ENCODE measurements at places on chromosomes 6 and 20.

DNA sequence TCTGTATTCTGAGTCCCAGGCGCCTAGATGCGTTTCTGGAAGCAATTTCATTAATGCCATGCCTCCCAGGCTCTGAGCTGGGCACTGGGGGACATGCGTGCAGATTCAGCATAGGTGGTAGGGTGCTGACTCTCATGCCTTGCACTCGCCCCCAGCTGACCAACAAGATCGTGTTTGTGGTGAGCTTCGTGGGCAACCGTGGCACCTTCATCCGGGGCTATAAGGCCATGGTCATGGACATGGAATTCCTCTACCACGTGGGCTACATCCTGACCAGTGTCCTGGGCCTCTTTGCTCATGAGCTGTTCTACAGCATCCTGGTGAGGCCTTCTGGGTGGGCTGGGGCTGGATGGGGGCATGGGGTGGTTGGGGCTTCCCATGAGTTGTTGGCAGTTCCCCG, 21.6 kb downstream of the UQCC2 start:
- DNase-seq: no peak

- no peak for DNase-seq
Measured at GRCh38 chr6:35642471-35643161, 46.1 kb downstream of the FKBP5 start.

DNA sequence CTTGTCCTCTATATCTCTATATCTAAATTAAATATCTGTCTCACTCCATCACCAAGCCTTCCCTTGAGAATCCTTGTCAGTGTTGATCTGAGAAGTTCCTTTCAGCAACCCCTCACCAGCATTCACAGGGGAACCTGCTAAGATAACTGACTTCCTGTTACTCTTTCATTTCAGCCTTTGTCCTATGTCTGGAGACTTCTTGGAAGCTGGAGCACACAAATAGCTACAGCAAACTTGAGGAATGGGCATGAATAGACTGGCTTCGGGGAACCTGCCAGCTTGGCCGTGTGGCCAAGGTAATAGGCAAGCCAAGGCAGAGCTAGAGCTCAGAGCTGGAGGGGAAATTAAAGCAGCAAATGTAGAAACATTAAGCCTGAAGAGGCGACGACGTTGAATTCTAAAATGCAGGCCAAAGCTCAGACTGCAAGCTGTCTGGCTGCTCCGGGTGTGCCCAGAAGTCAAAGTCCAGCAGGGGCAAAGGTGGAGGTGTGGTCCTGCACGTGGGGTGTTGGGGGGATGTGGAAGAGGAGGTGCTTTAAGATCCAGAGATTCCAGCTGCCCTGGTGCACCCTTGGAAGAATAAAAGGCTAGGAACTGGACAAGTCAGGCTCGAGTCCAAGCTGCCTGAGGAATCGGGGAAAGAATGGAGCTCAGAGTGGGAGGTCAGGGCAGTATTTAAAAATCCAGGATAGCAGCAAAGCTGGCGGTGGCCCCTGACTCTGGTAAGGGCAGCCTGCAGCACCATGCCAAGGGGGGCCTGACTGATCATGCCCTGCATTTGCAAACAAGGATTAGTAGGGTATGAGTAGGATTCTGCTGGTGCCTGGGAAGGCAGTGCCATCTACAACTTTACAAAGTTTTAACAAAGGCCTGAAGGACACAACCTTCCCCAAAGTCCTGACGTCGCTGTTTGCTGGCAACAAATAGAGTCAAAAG, 185.0 kb upstream of the SGK1 start:
- no peak for DNase-seq

DNA sequence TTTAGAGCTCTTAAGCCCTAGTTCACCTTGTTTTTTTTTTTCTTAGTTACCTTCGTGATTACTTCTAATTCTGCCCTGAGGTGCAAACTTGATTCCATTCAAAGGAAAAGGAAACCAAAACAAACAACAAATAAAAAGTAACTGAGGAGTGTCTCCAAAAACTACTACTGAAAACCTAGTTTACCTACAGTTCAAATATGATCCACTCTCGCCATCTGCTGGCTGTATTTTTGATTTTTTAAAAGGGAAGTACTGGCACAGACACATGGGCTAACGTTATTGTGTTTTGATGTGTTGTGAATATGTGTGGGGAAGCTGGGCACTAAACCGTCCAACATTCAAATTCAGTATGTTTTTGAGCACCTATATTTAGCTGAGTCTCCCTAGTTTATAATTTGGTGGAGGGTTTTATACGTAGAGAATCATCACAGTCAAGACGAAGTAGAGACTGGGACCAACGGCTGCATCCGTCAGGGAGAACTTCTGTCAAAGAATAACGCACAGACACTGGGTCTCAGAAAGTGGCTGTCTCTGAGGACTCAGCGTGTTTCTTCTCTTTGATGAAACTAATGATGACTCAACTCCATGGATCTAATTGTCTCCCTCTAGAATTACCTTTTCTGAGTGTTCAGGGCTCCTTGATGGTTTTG, 373.5 kb upstream of the BTBD3 start:
- DNase-seq: peak; percentile 48

DNA sequence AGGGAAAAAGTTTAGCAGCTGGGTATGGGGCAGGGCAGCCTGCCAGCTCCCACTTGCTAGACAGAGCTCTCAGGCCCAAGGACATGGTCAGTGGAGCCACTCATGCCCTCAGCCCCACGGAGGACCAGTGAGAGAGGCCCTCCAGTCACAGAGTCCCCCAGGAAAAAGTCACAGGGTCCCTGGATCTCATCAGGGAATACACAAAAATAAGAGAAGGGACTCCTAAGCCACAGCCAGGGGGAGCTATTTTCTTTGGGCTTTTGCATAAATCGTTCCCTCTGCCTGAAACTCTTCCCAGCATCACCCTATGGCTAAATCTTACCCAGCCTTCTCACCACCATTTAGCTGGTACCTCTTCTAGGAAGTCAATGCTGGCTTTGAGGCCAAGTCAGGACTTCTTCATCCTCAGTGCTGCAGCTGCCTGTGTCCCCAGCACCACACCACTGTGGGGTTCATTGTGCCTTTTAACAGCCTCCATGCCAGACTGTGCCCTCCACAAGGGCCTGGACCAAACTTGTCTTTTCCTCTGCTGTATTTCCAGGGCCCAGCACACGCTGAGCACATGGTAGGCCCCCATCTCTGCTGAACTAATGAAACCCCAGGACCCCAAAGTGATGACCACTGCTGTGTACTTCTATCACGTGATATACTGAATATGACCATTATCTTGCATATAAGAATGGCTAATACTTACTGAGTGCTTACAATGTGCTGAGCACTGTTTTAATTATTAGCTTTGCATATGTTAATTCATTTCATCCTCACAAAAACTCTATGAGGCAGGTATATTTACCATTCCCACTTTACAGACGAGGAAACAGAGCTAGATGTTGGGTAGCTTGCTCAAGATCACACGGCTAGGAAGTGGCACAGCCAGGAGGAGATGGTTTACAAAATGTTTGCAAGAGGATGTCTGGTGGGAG, 2.0 kb downstream of the ZNF335 start:
- DNase-seq: no peak

DNA sequence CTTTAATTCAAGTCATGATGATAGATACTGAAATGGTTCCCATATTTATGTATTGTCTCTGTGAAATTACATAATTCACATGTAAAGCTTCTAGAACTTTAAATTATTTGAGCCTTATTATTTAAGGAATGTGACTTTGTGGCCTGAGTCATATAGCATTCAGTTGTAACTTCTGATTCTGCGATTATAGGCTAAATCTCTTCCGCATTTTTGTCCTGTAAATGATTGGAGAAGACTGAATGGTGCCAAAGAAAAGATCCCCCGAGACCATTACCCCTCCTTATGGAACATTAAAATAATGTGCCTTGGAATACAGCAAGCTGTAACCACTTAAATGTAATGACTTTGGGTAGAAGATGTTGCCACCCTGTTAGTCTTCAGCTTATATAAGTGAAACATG, 63.3 kb upstream of the MAP7 start:
- no peak for DNase-seq
